ENCODE measurements at places on chromosomes 11 and 22.

- no peak for DNase-seq
Observed at GRCh38 chr11:13216019-13216710, 61.4 kb upstream of the BMAL1 start.

GRCh38 chr11:88292171-88292843 lies 45.2 kb downstream of the CTSC start:
- no peak for DNase-seq

- DNase-seq: no peak
Observed at GRCh38 chr22:26685601-26686000, 28.2 kb downstream of the MIAT start.

- DNase-seq: no peak
Observed at GRCh38 chr11:122883646-122883979, 1.1 kb downstream of the JHY start.

DNA sequence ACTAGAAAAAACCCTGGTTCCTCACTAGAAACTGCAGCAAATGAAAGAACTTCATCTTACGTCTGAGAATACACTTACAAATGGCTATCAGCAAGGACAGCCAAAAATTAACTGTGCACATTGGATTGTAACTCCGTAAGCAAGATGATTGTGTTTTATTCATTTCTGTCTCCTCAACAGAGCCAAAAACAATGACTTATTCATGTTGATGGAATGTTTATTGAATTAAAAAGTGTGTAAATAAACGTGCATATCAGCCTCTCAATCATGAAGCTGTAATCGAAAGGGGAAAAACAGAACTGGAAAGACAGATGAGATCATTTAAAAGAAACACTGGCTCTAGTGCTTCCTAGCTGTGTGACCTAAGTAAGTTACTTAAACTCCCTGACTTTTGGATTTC lies 307.5 kb upstream of the ZC3H12C start:
- no peak for DNase-seq

- no peak for DNase-seq
Observed at GRCh38 chr22:47357086-47357485, 594.6 kb downstream of the TBC1D22A start.

GRCh38 chr11:125148011-125148410 lies 16.5 kb upstream of the PKNOX2 start:
- no peak for DNase-seq

- no peak for DNase-seq
Observed at GRCh38 chr11:24070435-24070834, 426.4 kb upstream of the LUZP2 start.

DNA sequence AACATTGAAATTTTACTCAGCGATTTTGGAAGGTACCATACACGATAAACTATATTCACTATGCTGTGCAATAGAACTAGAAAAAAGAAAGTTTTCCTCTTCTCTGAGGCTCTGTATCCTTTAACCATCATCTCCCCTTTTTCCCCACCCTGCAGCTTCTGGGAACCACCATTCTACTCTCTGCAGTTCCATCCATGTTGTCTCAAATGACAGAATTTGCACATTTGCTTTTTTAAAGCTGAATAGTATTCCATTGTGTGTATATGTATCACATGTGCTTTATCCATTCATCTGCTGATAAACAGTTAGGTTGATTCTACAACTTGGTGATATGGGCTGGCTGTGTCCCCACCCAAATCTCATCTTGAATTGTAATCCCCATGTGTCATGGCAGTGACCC lies 21.2 kb downstream of the TMEM123 start:
- no peak for DNase-seq

GRCh38 chr11:70813651-70814050 lies 415.3 kb downstream of the CTTN start:
- no peak for DNase-seq

DNA sequence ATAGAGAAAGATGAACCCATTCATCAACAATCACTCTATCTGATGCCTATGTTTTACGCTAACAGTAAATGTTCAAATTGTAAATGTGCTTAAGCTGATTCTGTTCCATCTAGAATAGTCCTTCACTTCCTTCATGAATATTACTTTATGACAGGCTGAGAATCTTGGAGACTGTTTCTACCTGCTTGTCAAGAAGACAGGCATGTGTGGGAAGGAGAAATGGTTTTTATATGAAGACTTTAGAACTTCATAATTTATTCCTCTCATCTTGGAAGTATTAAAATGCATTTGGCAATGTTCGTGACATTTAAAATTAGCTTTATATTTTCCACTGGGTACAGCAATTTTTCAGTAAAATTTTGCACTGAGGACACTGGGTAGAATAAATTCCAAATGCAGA lies 41.0 kb downstream of the ELMOD1 start:
- DNase-seq: no peak
